ENCODE measurements at places on chromosomes 3 and 15. TPM values are rescaled to one million over a fixed set of nuclear protein-coding genes. Genes with fewer than 3 reads are reported as not detected.

DNA sequence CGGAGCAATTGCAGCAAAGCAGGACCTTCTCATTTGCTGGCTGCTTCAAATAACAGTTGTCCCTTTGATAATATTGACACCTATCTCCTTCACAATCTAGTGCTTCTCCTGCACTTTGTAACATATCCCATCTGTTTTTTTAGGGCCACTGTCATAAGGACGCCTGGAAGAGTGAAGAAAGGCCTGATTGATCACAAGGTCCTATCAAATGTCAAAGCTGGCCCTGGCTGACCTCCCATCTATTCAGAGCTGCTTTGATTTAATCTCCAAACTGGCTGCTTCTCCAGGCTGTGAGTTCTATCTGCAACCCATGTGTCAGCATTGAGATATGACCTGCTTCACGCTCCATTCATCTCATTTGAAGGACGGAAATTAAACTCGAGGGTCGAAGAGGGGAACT, 601.2 kb upstream of the KCNMB2 start:
- peak; percentile 45 for DNase-seq

DNA sequence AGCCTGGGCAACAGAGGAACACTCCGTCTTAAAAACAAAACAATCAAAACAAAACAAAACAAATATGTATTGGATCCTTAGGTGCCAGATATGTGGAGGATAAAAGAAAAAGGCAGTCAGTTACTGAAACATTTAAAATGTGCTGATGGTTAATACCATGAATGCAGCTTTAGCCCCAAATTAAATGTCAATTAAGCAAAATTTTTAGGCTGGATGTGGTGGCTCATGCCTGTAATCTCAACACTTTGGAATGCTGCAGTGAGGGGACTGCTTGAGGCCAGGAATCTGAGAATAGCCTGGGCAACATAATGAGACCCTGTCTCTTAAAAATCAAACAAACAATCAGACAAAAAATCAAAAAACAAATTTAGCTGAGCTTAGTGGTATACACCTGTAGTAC, 8.5 kb upstream of the CHMP2B start:
- DNase-seq, result no peak

DNA sequence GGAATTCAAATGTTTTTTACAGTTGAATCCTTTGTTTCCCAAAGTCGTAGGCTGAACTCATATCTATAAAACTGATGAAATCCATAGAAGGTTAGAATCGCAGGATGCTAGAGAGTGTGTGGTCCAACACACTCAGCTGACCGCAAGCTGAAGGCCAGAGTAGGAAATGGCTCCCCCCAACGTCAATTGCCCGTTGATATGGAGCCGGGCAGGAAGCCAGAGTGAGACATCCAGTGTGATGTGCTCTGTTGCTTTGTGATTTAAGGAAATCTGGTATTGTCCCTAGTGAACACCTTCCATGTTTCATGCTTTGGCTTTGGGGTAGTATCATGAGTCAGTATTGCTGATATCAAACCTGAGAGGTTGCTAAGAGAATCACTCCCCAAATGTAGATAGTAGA, 5.8 kb upstream of the MEX3B start:
- no peak for DNase-seq

Gene SPG11
- 71.1 TPM for polyA plus RNA-seq

Data from right renal cortex interstitium (tissue), 3 donors.